ENCODE measurements at places on chromosomes 12 and 14.

- no peak for DNase-seq
These were observed 31.2 kb downstream of the RBM19 start for GRCh38 chr12:113934946-113935345.

DNA sequence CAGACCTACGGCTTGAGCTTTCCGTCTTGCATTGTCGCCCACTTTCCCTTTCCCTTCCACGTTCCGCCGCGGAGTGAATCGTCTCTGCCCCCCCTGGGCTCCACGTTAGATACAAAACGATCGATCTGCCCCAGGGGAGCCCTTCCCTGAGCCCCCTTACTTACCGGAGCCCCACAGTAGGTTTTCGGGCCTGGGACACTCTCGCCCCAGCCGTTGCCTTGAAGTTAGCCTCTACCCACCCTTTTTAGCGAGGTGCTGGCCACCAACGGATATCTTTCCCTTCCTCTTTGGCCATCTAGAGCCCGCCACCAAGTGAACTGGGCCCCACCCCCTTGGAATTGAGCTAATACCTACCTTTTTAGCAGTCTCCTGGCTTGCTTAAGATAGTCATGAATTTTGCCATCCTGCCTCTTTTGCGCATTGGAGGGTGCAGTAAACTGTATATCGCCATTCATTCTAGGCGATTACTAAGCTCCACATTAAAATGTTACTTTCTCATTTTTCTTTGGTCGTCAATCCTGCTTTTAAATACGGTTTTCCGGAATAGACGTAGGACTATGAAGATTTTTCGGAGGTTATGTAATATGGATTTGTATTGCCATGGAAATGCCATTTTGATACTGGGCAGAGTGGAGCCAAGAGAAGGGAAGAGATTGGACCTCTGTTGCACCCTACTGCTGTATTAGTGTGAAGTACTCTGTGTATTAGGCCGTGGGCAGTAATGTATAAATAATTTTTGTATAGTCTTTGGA, 764 bp downstream of the RBM25 start:
- DNase-seq = no peak

DNA sequence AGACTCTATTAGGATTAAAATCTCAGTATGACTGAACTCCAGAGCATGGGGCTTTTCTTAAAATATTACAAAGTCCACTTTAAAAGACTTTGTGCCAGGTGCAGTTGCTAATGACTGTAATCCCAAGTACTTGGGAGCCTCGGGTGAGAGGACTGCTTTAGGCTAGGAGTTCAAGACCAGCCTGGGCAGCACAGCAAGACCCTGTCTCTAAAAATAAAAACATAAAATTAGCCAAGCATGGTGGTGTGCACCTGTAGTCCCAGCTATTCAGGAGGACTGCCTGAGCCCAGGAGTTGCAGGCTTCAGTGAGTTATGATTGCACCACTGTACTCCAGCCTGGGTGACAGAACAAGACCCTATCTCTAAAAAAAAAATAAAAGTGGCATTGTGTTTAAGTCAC, 33.2 kb downstream of the ATF7 start:
- no peak for DNase-seq

DNA sequence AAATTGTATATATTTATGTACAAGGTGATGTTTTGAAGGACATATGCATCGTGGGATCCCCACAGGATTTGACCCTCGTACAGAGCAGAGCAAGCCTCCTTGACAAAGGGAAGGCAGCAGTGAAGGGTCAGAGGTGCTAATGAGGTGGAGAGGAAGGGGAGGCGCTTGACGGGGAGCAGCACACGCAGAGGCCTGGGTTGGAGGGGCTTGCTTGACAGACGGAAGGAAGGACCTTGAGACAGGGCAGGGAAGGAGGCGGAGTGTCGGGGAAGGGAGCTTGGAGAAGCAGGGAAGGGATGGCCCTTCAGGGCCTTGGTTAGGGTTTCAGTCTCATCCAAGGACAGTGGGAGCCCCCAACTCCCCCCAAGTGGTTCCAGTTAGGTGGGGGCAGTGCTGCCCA, 52.6 kb downstream of the ZNF664 start:
- DNase-seq = no peak

DNA sequence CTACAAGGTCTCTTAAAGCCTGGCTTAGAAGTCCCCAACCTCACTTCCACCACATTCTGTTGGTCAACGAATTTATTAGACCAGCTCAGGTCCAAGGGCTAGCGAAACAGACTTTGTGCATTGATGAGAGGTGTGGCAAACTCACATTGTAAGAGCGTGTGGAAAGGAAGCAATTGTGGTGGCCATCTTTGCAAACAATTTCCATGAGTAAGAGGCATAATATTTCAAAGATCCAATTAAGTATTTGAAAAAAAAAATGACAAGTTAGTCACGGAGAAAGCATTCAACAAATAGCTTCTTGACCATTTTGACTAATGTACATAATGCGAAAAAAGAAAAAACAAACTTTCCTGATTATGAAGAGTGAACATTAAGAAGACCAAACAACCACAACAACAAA, 7.4 kb downstream of the NR1H4 start:
- DNase-seq = no peak

DNA sequence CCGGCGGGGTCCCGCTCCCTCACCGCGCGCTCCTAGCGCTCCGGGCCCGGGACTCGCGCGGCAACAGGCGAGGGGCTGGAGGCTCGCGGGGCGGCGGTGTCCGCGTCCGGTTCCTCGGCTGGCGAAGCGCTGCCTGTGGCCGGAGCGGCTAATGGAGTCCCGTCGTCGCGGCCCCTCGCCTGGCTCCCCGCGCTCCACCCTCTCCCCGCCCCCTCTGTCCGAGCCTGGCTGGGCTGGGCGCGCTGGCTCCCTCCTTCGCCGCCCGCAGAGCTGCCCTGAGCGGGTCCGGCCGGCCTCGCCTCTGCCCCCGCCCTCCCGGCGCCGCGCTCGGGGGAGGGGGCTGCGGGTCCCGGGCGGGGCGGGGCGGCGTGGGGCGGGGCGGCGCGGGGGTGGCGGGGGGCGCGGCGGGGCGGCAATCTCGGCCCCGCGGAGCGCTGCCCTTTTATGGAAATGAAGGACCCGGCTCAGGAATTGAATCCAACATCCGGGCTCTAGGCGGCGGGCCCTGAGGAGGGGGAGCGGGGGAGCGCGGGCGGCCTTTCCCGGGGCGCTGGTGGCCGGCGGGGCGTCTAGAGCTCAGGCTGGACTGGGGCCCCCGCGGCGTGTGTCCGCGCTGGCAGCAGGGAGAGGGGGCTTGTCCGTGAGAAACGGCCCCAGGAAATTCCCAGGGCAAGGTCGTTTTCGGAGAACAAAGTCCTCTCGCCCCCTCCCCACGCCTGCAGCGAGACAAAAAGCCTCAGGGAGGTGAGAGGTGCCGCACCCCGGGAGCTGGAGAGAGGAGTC, at the start of gene FERMT2:
TSS of gene FERMT2 (minus strand) at position 153 of the 783 bp plus-strand sequence. CDS start 482 bp downstream, outside the sequence.
- DNase-seq = peak; percentile 32

DNA sequence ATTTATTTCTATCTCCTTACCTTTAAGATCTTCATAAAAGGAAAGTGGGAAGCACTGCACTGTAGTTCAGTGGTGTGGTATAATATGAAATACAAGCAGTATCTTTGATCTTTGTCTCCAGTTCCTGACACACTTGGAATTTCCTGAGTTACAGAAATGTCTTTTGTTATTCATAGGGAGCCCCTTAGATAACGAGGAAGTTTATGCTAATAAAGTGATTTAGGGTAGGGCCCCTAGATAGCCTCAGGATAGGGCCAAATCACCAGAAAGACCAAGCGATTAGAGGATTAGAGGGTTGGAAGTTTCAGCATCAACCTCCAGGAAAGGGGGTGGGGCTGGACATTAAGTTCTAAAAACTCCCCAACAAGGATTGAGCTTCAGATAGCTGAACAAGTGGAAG, 29.9 kb upstream of the DDHD1 start:
- DNase-seq = no peak

DNA sequence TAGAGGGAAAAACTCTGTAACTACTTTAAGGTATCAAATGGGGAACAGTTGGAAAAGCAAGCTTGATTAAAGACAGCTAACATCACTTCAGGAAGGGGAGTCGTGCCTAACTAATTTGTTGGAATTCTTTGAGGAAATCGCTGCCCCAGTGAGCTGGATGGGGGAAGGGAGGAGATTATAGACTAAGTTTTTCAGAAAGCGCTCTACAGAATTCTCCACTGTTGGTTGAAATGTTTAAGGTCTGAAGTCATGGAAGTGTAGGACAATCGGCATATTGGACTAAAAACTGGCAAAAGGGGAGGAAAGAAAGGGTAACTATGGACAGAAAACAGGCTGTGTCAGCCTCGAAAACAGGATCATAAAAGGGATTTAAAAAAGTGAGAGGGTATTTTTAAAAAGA, 229.9 kb upstream of the HMGA2 start:
- no peak for DNase-seq

GRCh38 chr14:74637178-74637550, 25.1 kb upstream of the LTBP2 start:
- no peak for DNase-seq
